ENCODE measurements at places on chromosomes 1 and 21.

GRCh38 chr1:193185901-193186731 is at the start of gene B3GALT2:
Gene B3GALT2, minus strand, starts transcription at chr1:193186613. Its CDS starts 5,051 bp downstream, at chr1:193181562.
- DNase-seq, result peak; percentile 63

DNA sequence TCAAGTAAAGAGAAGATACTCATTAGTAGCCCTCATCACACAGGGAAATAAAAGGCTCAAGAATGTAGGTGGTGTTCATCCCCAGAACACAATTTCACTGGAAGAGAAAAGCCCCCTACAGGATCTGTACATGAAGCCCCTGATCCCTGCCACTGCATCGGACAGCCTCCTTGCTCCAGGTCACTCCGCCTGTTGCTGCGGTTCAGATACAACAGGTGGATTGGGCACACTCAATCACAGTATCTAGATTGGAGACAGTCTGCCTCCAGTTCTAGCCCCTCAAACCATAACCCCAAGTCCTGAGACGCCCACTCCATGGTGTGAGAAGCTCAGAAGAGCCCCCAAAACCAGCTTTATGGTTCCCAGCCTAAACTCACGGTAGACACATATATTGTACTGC is 1.1 kb downstream of the SLAMF9 start:
- DNase-seq, result no peak

GRCh38 chr1:222817529-222817928 is 2.7 kb downstream of the DISP1 start:
- DNase-seq, result no peak

- DNase-seq, result no peak
Observed at GRCh38 chr1:220888417-220888986, 9.3 kb downstream of the HLX start.

DNA sequence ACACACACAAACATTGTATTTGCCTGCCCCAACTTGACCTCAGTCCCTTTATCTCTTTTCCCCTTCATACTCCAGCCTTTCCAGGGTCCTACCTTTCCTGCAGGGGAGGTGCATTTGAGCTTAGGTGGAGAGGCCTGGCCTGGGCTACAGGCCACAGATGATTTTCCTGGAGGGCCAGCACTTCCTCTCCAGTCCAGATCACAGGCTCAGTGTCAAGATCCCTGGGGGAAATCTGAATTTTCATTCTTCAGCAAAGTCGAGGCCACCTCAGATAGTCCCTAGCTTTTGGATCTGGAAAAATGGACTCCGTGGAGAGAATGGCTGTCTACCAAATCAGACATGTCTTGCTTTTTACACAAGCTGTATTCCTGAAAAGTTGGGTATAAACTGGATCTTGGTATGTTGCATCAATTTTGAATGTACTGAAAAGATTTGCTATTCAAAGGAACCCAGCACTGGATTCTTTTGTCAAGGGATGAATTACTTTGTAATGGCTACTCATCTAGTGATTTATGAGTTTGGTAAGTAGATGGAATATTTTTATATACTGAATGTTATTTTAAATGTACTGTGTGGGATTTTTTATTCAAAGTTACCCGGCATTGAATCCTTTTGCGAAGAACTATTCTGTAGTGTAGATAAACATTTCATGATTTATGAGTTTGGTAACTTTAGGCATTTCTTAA is 78.7 kb downstream of the DDR2 start:
- no peak for DNase-seq

GRCh38 chr1:3775490-3776230 is 3.1 kb downstream of the SMIM1 start:
- DNase-seq, result peak; percentile 91

DNA sequence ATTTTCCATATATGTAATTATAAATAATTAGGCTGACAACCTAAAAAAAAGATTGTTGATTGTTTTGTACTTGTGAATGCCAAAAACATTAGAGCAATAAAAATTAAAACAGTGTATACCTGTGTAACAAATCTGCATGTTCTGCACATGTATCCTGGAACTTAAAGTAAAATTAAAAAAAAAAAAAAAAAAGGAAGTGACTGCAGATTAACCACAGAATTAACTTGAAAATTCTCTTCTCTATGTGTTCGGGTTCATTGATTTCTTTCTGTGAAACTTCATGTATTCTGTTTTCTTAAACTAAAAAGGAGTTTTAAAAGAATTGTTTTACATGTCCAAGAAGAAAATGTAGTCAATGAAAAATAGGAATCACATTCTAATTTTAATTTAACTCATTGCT is 95.7 kb downstream of the FASLG start:
- peak; percentile 59 for DNase-seq

DNA sequence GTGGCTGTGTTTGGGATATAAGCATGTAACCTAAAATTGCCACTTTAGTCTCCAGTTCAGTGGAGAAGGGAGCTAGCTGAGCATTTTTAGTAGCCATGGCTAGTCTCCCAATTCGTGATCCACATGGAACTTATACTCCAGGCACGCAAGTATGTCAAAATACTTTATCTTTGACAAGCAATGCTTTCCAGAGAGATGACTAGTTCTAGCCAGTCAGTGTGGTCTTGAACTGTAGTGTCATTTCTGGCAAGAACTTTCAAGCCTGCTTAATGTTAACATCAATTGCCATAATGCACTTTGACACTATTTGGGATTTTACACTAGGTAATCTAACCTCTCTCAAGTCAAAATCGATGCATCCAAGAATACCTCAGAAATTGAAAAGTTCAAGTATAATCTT is 660.0 kb downstream of the PTPRC start:
- no peak for DNase-seq

All from Karpas-422 (cell line).